Renal cortex interstitium (tissue), 15 donors: ENCODE measurements at places on chromosomes 1 and 21.

DNA sequence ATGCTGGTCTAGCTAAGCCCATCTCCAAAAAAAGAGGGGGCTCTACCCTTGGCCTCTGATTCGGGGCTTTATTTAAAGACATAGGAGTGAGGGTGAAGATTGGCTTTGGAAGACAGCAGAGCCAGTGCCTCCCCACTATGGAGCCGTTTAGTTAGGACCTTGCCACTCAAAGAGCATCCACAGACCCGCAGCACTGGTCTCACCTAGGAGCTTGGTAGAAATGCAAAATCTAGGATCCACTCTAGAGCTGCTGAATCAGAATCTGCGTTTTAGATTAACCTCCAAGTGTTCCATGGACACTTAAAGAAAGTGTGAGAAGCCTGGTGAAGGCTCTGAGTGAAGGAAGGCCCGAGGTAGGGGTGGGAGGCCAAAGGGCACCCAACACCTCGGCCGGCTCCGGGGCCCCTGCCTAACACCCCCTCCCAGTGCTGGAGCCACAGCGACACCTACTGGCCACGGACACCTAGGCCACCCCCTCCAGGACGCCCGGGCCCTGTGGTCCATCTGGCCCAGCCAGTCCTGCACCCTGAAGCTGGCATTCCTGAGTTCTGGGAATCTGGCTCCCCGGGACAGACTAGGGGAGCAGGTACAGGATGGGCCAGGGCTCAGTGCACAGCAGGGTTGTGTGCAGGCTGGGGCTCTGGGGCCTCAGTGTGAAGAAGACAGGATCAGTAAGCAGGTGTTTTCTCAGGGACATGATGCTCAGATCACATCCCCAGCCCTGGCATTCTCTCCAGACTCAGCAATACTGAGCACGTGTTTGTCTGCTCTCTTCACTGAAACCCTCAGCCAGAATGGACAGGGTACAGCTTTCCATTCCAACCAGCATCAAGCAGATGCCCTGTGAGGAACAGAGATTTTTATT is 79.2 kb downstream of the TMEM53 start:
- DNase-seq, result no peak

DNA sequence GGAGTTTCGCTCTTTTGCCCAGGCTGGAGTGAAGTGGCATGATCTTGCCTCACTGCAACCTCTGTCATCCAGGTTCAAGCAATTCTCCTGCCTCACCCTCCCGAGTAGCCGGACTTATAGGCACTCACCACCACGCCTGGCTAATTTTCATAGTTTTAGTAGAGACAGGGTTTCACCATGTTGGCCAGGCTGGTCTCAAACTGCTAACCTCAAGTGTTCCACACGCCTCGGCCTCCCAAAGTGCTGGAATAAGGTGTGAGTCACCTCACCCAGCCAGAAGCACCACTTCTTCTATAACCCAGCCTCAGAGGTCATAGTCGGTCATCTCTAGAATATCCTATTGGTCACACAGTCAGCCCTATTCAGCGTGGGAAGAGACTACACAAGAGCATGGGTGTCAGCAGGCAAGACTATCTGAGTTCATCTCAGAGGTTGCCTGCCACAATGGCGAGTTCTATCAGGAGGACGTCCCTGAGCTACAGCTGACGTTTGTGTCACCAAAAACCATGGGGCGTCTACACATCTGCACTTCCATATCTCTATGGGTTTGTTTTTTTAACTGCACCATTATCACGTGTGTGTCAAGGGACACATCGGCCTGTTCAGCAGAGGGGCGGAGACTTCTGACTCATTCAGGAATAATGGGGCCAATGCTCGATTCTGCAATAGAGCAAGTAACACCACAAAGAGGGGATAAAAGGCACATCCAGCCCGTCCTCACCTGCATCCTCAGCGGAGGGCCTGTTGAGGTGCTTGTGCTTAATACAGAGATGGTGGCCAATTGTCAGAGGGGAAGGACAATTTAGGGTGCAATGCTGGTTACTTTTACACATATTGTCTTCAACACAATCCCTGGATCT is 256.3 kb upstream of the IRF2BP2 start:
- no peak for DNase-seq

- DNase-seq, result no peak
Measured at GRCh38 chr1:54372978-54373377, 33.2 kb downstream of the SSBP3 start.

- no peak for DNase-seq
Measured at GRCh38 chr21:39633770-39634181, 21.0 kb downstream of the B3GALT5 start.

- DNase-seq, result no peak
Measured at GRCh38 chr1:180571832-180572636, 13.3 kb downstream of the OVAAL start.

GRCh38 chr1:26412180-26412840 is 1.7 kb downstream of the LIN28A start:
- DNase-seq, result no peak

- DNase-seq, result no peak
Measured at GRCh38 chr1:166703726-166704462, 135.4 kb upstream of the POGK start.

GRCh38 chr1:59733443-59734141 is 81.2 kb upstream of the HOOK1 start:
- DNase-seq, result no peak

- no peak for DNase-seq
Measured at GRCh38 chr1:51482881-51483280, 36.2 kb downstream of the EPS15 start.

- DNase-seq, result no peak
Measured at GRCh38 chr1:185581961-185582725, 152.0 kb upstream of the HMCN1 start.

- DNase-seq, result no peak
Measured at GRCh38 chr21:43829575-43830119, 35.4 kb upstream of the AGPAT3 start.

DNA sequence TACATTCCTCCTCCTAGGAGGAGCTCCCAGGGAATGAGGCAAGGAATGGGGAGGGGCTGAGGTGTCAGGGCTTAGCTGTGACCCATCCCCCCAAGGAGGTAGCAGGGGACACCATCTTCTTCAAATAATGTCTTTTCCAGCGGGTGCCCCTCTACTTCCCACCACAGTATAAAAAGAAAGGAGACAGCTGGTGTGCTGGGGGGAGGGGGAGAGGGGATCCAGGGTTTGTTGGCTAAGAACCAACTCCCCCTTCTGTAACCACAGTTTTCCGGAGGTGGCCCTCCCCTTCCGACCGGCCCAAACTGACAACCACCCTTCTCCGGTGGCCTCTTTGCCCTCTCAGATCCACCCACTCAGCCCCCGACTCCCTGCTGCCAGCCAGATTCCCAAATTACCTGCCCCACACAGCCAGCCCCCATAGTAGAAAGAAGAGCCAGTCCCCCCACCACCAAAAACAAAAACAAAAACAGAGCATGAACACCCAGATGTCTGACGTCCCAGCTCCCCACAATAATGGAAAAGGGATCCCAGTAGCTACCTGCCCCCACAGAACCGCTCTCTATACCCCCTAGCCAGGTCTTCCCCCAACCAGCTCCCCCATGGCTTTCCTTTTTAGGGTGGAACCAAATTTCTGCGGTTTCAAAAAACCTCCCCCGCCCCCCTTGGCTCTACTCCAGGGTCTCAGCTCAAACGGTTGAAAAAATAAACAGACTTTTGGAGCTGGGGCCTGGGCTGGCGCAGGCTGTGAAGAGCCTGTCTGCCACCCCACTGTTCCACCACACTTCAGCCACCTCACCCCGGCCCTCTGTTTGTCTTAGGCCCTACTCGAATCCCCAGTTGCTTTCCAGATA is 2.1 kb downstream of the ARHGEF2 start:
- DNase-seq, result no peak

DNA sequence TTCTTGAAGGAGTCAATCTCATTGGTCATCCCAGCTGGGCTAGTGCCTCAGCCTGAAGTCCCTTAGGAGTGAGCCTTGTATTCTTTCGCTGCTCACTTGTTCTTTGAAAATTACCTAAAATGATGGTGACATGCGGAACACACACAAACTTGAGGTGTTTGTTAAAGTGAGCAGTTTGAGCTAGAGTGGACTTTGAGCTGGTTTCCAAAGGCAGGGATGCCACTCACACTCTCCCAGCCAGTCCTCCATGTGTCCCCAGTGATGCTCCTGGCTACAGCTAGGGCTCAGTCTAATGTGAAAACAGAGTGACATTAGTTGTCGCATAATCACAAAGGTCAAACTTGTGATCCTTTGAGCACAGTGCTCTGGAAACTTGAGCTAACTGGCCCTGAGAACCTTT is 84.3 kb downstream of the DTL start:
- no peak for DNase-seq

DNA sequence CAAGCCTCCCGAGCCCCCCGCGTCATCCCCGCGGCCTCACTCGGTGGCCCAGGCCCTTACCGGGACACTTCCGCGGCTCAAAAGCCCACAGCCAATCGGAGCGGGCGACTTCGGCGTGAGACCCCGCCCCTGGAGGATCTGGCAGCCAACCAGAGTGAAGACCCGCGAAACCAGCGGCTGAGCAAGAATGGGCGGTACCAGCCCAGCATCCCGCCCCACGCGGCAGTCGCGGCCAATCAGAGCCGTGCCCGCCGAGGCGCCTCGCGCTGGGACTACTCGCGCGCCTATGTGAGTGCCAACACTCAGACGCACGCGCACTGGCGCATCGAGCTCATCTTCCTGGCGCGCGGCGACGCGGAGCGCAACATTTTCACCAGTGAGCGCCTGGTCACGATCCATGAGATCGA is 22.5 kb downstream of the DISP3 start:
- no peak for DNase-seq

DNA sequence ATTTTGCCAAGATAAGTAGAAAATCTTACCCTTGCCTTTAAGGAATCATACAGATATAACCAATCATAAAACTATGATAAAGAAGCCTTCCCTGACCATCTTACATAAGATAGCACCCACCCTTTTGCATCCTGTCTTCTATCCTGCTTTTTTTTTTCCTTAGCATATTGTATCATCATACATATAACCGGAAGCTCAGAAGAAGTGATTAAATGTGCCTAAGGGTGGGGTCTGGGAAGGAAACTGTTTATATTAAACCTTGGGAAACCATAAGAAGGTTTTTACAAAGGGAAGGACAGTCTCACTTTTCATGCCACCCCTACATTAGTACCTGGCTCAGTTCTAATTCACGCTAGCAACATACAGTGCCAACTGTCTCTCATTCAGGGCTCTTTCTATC is 66.8 kb downstream of the LUZP1 start:
- no peak for DNase-seq

GRCh38 chr1:16167331-16168143 is 11.7 kb upstream of the EPHA2 start:
- DNase-seq, result no peak

- no peak for DNase-seq
Measured at GRCh38 chr1:30761381-30762151, 4.0 kb upstream of the LAPTM5 start.

- no peak for DNase-seq
Measured at GRCh38 chr1:93964096-93964776, 55.0 kb upstream of the GCLM start.

GRCh38 chr1:99919220-99919619 is 50.6 kb upstream of the SLC35A3 start:
- DNase-seq, result no peak

DNA sequence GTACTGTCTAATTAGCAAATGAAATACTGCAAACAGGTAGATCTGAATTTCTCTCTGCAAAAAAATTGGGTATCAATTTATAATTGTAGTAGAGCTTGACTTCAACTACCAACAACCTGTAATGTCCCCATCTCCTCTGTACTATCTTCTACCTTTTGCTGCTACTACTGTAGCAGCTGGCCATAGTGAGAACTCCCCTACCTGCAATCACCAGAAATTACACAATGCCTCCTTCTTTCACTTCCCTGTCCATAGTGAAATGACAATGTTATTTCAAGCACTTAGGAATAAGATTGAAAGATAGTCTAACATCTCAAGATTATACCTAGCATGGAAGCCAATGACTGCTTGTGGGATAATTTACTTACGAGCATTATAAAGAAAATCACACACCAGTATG is 100.4 kb downstream of the ACBD6 start:
- DNase-seq, result no peak

- DNase-seq, result no peak
Measured at GRCh38 chr1:190679983-190680382, 202.3 kb upstream of the BRINP3 start.

GRCh38 chr1:196128835-196129234 is 479.4 kb downstream of the KCNT2 start:
- no peak for DNase-seq

DNA sequence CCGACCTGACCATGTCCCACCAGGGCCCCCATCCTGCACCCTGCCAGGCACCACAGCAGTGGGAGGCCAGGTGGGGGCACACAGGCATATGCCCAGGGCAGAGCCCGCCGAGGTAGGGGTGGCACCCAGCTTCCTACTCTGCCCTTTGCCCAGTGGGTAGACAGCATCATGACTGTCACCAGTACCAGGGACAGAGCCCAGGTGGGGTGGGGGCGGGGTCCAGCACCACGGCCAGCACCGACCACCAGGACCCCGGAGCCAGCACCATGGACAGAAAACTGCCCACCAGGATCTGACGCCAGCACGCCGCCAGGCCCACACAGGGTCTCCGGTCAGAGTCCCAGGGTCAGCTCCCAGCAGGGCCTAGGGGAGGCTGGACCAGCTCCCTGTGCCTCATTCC is 3.8 kb downstream of the TAS1R3 start:
- DNase-seq, result no peak

DNA sequence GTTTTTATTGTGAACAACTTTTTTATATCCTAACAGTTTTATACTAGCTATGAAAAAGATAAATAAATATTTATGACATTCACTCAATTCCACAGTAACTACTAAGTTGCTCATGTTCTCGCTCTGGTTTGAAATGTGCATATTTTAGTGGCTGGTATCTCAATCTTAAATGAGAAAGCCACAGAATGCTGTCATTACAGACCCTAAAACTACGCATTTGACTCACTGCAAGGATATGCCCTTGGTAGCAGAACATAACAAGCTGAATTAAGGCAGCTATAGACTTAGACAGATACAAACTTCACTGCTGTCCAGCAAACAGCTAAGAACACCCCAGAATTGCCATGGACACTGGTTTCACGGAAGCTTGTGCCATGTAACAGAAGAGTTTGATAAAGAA is 19.0 kb downstream of the DAB1 start:
- no peak for DNase-seq

DNA sequence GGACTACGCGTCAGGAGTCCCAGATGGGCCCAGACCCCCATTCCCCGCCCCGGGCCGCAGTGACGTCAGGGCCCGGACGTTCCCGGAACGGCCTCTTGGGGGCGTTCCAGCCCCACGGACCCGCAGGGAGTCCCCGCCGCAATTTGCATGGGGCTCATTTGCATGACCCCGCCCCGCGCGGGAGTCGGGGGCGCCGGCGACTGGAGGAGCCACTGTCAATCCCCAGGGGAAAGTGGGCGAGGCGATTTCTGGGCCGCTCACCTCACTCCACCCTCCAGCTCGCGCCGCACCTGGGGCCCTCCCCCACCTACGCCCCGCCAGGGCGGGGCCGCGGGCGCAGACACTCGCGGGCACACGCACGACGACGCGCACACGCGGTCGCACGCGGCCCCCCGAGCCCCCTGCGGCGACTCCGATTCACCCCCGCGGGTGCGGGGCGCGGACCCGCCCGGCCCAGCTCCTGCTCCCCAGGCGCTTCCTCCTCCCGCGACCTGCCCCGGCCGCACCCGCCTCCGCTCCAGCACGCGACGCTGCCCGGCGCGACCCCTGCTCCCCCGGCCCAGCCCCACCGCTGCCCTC is 13.2 kb downstream of the AGRN start:
- peak; percentile 78 for DNase-seq

- no peak for DNase-seq
Measured at GRCh38 chr1:92951141-92951582, 10.1 kb downstream of the DIPK1A start.
